Heart right ventricle (tissue), 16 donors: ENCODE measurements at places on chromosomes 4 and X. TPM values are rescaled to one million over a fixed set of nuclear protein-coding genes. Genes with fewer than 3 reads are reported as not detected.

DNA sequence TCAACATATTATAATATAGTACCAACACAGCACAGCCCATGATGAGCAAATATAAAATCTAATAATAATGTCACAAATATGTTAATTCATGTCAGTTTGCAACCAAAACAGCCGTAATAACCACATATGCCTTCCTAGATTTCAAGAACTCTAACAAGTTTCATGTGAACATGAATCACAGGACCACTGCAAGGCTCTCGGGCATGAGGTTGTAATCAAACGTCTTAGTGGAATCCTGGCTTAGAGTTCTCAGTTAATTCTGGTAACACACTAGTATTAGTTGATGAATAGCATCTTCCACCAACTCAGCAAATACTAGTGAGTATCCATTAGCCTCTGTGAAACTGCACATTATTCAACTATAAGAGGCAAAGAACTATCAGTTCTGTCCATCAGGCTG is 379.3 kb upstream of the TENM3 start:
- no peaks in the 10 kb centered on the region for H3K27me3 ChIP-seq
- no peaks in the 10 kb centered on the region for H3K36me3 ChIP-seq
- H3K4me3 ChIP-seq: no peak overlapping the region
- H3K4me1 ChIP-seq: no peaks in the 10 kb centered on the region

The OTC gene
- total RNA-seq: not detected

The HTN3 gene
- total RNA-seq: not detected

DNA sequence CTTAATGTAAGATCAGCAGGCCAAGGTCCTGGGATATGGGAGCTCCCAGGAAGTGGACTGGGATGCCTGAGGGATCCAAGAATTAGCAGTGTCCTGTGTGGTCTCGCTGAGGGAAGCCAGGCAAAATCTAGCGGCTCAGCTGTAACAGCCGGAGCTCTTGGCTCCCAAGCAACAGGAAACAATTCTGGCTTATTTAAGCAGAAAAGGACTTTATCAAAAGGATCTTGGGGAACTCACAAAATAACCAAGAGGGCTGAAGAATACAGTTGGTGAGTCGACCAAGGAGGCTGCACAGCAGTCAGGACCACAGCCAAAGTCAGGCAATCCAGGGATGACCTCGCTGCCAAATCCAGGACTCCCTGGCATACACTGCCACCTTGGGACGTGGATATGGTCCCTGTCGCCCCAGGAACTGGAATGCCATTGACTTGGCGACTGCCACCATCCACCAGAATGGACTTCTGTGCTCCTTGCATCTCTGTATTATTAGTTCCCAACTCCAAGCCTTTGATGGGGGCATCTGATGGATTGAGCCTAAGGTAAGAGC is 165.3 kb upstream of the BCOR start:
- H3K27ac ChIP-seq: peak overlapping the region; percentile 41
- no peaks in the 10 kb centered on the region for H3K36me3 ChIP-seq
- H3K27me3 ChIP-seq: no peaks in the 10 kb centered on the region
- no peak overlapping the region for H3K4me3 ChIP-seq
- DNase-seq: no peak

GRCh38 chr4:54675721-54676461 is 18.1 kb downstream of the KIT start:
- H3K36me3 ChIP-seq: no peaks in the 10 kb centered on the region
- H3K27me3 ChIP-seq: peaks cover 4% of the 10 kb centered on the region
- no peak for DNase-seq
- H3K4me1 ChIP-seq: no peaks in the 10 kb centered on the region

The TSPAN7 gene
- total RNA-seq: 16.0 TPM

The NUP62CL gene
- 0.23 TPM for total RNA-seq

DNA sequence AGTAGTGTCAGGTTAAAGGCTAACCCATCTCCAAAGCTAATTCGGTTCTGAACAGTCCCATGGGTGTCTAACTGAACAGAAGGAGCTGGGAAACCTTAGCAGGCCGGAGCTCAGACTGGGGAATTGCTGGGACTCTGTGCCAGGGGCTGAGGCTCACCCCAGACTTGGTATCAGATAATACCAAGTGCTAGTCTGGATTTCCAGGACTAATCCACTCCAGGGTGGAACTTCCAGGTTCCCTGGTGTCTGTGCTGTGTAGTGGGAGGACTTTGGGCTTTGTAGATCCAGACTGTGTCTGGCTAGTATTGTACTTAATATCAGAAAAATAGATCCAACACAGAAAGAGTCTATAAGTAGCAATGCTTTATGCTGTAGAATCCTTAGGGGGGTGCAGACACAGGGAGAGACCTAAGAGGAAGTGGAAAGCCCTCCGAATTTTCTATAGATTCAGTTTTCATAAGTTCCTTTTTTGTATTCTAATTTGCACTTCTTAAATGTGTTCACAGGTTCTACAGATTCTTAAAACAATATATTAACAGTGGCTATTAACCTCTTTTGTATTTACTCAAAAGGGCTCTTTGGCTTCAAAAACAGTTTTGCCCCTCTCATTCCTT is 4.1 kb downstream of the ZNF827 start:
- H3K27me3 ChIP-seq: no peaks in the 10 kb centered on the region
- H3K36me3 ChIP-seq: no peaks in the 10 kb centered on the region
- peaks cover 3% of the 10 kb centered on the region for H3K4me1 ChIP-seq

DNA sequence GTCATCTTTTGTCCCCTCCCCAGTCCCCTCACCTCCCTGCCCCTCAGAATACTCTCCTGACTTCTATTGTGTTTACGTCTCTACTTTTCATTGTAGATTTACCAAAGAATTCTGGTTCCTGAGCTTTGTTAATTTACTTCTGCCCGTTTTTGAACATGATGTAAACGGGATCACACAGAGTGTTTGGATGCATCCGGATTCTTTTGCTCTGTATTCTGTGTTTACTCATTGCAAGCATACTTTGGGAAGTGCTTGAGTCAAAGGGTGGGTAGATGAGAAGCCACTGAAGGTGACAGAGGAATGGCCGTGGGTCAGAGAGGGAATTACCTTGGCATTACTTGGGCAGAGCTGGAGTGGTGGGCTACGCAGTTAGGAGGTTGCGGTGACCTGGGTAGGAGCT is 18.0 kb downstream of the CLCN4 start:
- peaks cover 15% of the 10 kb centered on the region for H3K4me1 ChIP-seq
- no peaks in the 10 kb centered on the region for H3K36me3 ChIP-seq
- H3K27me3 ChIP-seq: no peaks in the 10 kb centered on the region
- no peak for DNase-seq
- no peak overlapping the region for H3K27ac ChIP-seq

DNA sequence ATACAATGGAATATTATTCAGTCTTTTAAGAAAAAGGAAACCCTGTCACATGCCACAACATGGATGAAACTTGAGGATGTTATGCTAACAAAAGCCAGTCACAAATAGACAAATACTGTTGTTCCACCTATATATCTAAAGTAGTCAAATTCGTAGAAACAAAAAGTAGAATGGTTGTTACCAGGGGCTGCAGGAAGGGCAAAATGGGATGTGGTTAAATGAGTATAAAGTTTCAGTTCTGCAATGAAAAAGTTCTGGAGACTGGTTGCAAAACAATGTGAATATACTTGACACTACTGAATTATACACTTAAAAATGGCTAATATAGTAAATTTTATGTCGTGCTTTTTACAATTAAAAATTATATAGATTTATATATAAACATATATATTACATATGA is 12.2 kb downstream of the SPOCK3 start:
- H3K4me3 ChIP-seq: no peak overlapping the region
- H3K4me1 ChIP-seq: no peaks in the 10 kb centered on the region
- no peak for DNase-seq
- H3K27ac ChIP-seq: no peak overlapping the region
- H3K36me3 ChIP-seq: no peaks in the 10 kb centered on the region

GRCh38 chr4:30720021-30720660 is at the start of gene PCDH7:
Gene PCDH7 (plus strand): TSS chr4:30720369. CDS start chr4:30721423, 1,054 bp downstream.
- H3K4me3 ChIP-seq: peak within 1 kb of the TSS; percentile 56
- H3K27ac ChIP-seq: peak within 1 kb of the TSS; percentile 84
- peaks cover 68% of the 10 kb centered on the region for H3K27me3 ChIP-seq
- H3K36me3 ChIP-seq: no peaks in the 10 kb centered on the region

DNA sequence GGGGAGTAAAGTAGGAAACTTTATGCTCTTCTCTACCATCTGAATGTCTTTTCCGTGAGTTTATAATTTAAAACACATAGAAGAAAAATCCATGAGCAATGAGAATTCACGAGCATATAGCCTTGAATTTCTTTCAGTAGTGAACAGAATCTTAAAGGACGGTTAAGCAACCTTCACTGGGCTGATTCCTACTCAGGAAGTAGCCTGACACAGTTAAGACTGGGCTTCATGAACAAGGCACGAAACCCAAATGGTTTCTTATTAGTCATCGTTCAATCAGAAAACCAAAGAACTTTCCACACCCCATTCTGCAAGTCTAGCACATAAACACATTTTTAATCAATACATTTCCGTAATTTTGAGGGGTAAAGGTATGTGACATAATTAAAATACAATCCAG is 95.8 kb downstream of the SH3KBP1 start:
- H3K36me3 ChIP-seq: no peaks in the 10 kb centered on the region
- DNase-seq: no peak
- no peaks in the 10 kb centered on the region for H3K4me1 ChIP-seq
- H3K4me3 ChIP-seq: no peak overlapping the region
- H3K27me3 ChIP-seq: no peaks in the 10 kb centered on the region
- no peak overlapping the region for H3K27ac ChIP-seq

- H3K4me1 ChIP-seq: no peaks in the 10 kb centered on the region
- H3K27me3 ChIP-seq: no peaks in the 10 kb centered on the region
- H3K27ac ChIP-seq: no peak overlapping the region
- no peak overlapping the region for H3K4me3 ChIP-seq
- DNase-seq: no peak
Observed at GRCh38 chrX:43813898-43814297, 68.4 kb downstream of the MAOB start.

GRCh38 chr4:159042097-159042605 is 60.7 kb upstream of the RAPGEF2 start:
- H3K27me3 ChIP-seq: no peaks in the 10 kb centered on the region
- H3K36me3 ChIP-seq: no peaks in the 10 kb centered on the region
- no peak overlapping the region for H3K27ac ChIP-seq
- DNase-seq: no peak

- H3K27ac ChIP-seq: no peak overlapping the region
- H3K4me3 ChIP-seq: no peak overlapping the region
- no peak for DNase-seq
- peaks cover 11% of the 10 kb centered on the region for H3K4me1 ChIP-seq
- no peaks in the 10 kb centered on the region for H3K36me3 ChIP-seq
Observed at GRCh38 chr4:152459326-152459725, 76.6 kb downstream of the FBXW7 start.

DNA sequence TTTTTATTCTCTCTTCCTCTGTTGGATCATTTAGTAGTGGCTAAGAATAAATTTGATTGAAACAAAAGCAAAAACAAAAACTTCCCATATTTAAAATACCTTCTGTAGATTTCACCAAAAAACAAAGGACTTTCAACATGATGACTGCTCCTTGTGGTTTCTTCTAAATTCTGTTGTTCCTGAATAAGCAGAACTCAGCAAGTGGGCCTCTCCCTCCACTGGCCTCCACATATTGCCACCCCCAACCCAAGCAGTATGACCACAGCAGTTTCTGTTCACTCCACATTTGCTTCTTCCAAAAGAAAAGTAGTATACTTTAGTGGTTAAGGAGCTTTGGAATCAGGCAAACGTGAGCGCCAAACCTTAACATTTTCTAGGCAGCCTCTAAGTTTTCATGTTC is 114.7 kb downstream of the COX18 start:
- H3K36me3 ChIP-seq: no peaks in the 10 kb centered on the region
- H3K4me1 ChIP-seq: no peaks in the 10 kb centered on the region
- H3K27me3 ChIP-seq: no peaks in the 10 kb centered on the region
- H3K4me3 ChIP-seq: no peak overlapping the region
- no peak for DNase-seq

The CT55 gene
- total RNA-seq: not detected

DNA sequence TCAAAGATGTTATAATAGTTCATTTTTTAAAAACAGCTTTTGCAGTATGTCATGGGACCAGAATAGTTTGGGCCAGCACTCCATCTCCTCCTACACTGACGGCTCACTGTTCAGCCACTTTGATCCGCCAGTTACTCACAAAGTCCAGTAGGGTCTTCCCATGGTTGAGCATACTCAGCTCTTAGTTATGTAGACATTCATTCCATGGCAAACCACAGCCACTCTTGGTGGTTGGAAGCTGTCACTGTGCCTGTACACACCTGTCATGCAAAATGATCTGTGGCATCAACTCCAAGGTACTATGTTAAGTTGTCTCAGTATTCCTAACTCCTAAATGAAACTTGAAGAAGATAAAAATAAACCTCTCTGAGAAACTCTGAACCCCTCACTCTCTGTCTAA is 127.2 kb downstream of the NR3C2 start:
- no peak overlapping the region for H3K4me3 ChIP-seq
- no peaks in the 10 kb centered on the region for H3K36me3 ChIP-seq
- H3K27ac ChIP-seq: no peak overlapping the region
- H3K4me1 ChIP-seq: peaks cover 4% of the 10 kb centered on the region

GRCh38 chrX:40058719-40059118 is 39.0 kb downstream of the BCOR start:
- no peak overlapping the region for H3K27ac ChIP-seq
- H3K4me3 ChIP-seq: no peak overlapping the region
- no peaks in the 10 kb centered on the region for H3K27me3 ChIP-seq
- H3K4me1 ChIP-seq: no peaks in the 10 kb centered on the region

The AKAP4 gene
- total RNA-seq: not detected

DNA sequence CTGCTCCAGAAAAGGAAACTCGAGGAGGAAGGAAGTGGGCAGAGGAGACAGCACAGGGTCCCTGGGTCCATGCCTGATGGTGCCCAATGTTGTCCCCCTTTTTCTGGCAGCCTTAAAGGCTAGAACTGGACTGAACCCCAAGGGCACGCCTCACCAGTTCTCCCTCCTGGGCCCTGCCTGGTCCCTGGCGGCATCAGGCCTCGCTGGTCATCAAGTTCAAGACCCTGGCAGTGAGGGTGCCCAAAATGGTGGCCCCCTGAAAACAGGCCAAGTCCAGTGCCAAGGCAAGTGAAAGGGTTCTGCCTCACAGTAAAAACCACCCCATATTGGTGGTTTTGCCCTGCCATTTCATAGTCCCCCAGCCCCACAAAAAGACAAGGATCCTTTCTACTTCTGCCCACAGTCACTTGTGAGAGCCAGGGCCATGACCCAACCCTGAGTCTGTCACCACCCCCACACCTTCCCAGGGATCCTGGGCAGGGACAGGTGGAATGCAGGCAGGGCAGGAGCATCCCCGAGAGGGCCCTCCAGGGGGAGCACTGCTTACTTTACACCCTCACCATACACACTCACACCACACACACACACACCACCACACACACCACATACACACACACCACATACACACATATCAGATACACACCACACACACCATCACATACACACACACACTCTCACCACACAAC is 107.6 kb downstream of the DCTD start:
- no peak overlapping the region for H3K4me3 ChIP-seq
- no peaks in the 10 kb centered on the region for H3K4me1 ChIP-seq
- no peak for DNase-seq
- no peak overlapping the region for H3K27ac ChIP-seq
- peaks cover 2% of the 10 kb centered on the region for H3K27me3 ChIP-seq

DNA sequence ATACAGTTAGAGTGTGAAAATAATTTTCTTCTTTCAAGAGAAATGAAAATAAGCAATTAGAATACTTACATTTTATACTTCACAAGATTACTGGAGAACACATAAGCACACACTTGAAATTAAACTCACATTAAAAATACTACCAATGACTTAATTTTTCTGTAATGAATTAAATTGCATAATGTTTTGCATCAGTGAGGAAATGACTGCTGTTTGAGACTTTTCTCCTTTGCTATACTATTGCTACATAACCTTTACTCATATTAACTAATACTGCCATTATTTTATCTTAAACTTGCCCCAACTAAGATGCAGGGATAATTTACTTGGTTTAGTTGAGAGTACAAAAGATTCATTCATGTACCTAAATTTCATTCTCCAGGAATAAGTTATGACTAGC is 590.9 kb downstream of the ARAP2 start:
- H3K4me3 ChIP-seq: no peak overlapping the region
- DNase-seq: no peak
- no peaks in the 10 kb centered on the region for H3K36me3 ChIP-seq
- no peaks in the 10 kb centered on the region for H3K27me3 ChIP-seq
- no peak overlapping the region for H3K27ac ChIP-seq
